ENCODE measurements at places on chromosomes 16 and 17. TPM values are rescaled to one million over a fixed set of nuclear protein-coding genes. Genes with fewer than 3 reads are reported as not detected.

MRPS34 gene
- total RNA-seq = 95.5 TPM

PYY gene
- 3.5 TPM for total RNA-seq

YWHAE gene
- total RNA-seq = 773 TPM

DRC3 gene
- total RNA-seq = 8.9 TPM

GRCh38 chr16:46748775-46749705 is 896 bp upstream of the MYLK3 start:
- peaks cover 19% of the 10 kb centered on the region for H3K4me1 ChIP-seq
- no peaks in the 10 kb centered on the region for H3K27me3 ChIP-seq
- no peak for DNase-seq
- peak overlapping the region; percentile 50 for H3K4me3 ChIP-seq

- no peak overlapping the region for H3K4me3 ChIP-seq
- no peaks in the 10 kb centered on the region for H3K36me3 ChIP-seq
- no peak for DNase-seq
- peaks cover 72% of the 10 kb centered on the region for H3K27me3 ChIP-seq
Observed at GRCh38 chr17:74598346-74599022, 6.4 kb upstream of the CD300LD start.

GRCh38 chr17:43051969-43052368 is 26.9 kb downstream of the RND2 start:
- no peak overlapping the region for H3K4me3 ChIP-seq
- peaks cover 8% of the 10 kb centered on the region for H3K36me3 ChIP-seq
- H3K27ac ChIP-seq = no peak overlapping the region
- H3K4me1 ChIP-seq = no peaks in the 10 kb centered on the region
- H3K27me3 ChIP-seq = no peaks in the 10 kb centered on the region
- no peak for DNase-seq

DNA sequence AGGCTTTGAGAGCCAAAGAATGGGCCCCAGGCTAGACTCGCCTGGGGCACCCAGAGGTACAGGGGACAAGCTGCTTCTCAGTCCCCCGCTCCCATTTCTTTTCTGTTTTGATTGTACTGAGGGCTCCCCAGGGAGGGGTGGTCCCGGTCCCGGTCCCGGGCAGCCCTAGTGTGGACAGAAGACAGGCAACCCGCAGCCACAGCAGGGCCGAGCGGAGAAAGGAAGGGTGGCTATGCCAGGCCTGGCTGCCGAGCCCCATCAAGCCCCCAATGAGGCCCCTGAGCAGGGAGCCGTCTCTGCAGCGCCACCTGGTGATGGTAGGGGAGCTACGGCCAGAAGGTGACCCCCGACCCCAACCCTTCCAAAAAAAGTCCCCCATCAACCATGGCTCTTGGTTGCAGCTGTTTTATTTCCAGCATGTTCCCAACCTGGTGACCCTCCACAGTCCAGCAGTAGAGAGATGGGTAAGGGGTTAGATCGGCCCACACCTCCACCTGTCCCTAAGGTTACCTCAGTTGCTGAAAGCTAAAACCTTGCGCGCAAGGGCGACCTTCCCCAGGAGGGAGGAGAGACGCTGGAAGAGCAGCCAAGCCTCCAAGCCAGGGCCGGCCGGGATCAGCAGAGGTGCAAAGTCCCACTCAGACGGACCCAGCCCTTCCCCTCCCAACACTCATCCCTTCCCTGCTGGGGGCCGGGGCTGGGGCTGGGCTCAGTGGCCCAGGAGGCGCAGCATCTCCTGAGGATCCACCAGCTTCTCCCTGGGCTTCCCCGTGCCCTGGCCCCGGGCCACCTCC is 2.6 kb upstream of the GRIN2C start:
- no peak for DNase-seq
- H3K4me1 ChIP-seq = peaks cover 6% of the 10 kb centered on the region
- peaks cover 50% of the 10 kb centered on the region for H3K27me3 ChIP-seq
- no peak overlapping the region for H3K27ac ChIP-seq

- no peak overlapping the region for H3K27ac ChIP-seq
- H3K27me3 ChIP-seq = peaks cover 4% of the 10 kb centered on the region
- no peaks in the 10 kb centered on the region for H3K36me3 ChIP-seq
- H3K4me3 ChIP-seq = no peak overlapping the region
- no peak for DNase-seq
Observed at GRCh38 chr16:89604764-89605163, 8.7 kb upstream of the DPEP1 start.

GRCh38 chr16:9966569-9967157 is 215.6 kb downstream of the GRIN2A start:
- no peak for DNase-seq
- H3K36me3 ChIP-seq = no peaks in the 10 kb centered on the region
- H3K4me1 ChIP-seq = no peaks in the 10 kb centered on the region
- no peak overlapping the region for H3K27ac ChIP-seq
- H3K27me3 ChIP-seq = peaks cover 11% of the 10 kb centered on the region

GRCh38 chr16:10428433-10429168 is 42.7 kb downstream of the ATF7IP2 start:
- H3K27me3 ChIP-seq = no peaks in the 10 kb centered on the region
- peak overlapping the region; percentile 65 for H3K27ac ChIP-seq
- peaks cover 13% of the 10 kb centered on the region for H3K36me3 ChIP-seq

DNA sequence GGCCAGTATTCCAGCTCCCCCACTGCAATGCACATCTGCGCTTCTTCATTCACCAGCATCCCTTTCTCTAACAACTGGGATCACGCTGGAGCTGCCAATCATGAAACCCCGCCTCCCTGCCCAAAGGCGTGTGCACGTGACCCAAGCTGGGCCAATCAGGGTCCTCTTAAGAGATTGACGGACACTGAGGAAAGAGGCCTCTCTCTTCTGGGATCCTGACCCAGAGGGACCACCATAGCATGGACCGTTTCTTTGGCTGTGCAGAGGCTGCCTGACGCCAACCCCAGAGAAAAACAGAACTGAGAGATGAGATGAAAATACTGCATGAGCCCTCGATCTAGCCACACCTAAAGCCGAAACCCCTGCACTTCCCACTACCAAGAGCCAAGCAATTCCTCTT is 32.0 kb downstream of the COTL1 start:
- H3K27ac ChIP-seq = no peak overlapping the region
- no peak overlapping the region for H3K4me3 ChIP-seq
- no peak for DNase-seq
